LNCaP clone FGC (cell line): ENCODE measurements at places on chromosomes 7 and 10.
A peak's percentile ranks its signal among the peaks of the same experiment; 100 is the strongest.

DNA sequence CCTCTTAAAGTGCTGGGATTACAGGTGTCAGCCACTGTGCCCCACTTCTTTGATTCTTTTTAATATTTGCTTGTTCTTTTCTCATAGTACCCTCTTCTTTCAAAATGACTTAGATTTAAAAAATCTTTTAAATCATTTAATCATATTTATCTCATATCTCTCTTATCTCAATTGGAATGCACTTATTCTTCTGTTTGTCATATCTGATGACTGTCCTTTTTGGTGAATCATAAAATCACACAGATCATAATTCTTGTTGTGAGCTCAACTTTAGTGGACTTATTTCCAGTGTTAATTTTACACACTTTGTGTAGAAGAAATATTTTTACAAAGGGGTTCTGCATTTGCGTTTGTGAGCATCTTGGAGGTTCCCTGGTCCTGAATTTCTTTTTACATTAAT lies 220.3 kb upstream of the SLC26A5 start:
- DNase-seq = no peak

GRCh38 chr7:152341039-152341913 lies 94.5 kb downstream of the KMT2C start:
- DNase-seq = no peak

DNA sequence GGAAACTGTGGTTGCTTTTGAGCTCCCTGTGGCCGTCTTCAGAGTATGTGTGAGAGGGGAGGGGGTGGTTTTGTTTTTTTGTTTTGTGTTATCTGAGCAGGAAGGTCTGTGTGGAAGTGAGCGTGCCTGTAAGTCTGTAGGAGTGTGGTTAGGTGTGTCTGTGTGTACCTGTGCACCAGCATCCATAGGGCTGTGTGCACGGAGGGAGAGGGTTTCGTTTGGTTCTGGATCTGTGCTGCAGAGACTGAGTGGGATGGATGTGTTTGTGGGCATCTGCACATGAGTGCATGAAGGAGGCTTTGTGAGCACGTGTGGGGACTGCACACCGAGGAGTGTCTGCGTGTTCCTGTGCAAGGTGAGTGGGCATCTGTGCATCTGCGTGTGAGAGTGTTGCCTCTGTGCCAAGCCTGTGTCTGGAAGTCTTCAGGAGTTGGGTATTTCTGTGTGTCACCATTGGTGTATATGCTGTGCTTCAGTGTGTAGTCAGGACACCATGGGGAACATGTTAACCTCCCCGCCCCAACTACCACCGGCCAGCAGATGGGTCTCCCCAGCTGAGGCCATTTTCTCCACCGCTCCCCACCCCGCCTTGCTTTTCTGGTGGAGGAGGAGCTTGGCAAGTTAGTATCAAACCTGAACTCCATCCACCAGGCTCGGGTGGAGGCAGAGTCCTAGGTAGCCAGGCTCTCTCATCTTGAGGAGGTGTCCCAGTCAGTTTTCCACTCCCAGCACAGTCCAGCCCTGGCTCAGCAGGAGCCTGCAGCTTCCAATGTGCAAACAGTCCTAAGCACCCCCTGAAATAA lies 7.1 kb upstream of the TLX1 start:
- no peak for DNase-seq

DNA sequence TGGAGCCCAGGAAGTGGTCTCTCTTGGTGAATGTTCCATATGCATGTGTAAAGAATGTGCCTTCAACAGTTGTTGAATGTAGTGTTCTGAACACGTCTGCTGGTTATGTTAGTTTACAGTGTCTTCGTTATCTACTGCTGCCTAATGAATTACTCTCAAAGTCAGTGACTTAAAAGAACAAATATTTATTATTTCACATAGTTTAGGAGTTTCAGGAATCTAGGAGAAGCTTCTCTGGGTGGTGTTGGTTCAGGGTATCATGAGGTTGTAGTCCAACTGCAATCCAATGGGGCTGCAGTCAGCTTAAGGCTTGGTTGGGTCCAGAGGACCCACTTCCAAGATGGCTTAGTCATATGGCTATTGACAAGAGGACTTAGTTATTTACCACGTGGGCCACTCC lies 36.6 kb upstream of the IGFBP3 start:
- DNase-seq = no peak

- no peak for DNase-seq
Measured at GRCh38 chr10:122333037-122333436, 41.5 kb upstream of the PLEKHA1 start.

GRCh38 chr10:93417266-93417665 lies 64.9 kb downstream of the MYOF start:
- DNase-seq = no peak

GRCh38 chr7:8382004-8382730 lies 51.2 kb upstream of the NXPH1 start:
- DNase-seq = no peak

DNA sequence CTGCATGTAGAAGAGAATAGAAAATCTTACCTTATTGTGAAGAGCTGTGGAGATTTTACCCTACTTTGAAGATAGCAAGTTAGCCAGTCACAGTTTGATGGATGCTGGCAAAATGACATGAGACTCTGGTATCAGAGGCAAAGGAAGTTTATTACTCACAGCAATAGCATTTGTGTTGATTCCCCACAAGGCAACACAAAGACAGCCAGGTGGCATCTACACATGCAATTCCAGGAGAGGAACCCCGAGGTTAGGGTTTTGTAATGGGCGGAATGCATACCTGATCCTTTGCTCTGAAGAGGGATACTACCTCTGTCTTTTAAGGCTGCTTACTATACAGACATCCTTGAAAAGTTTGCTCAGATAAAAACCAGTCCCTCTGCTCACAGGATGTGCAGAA lies 59.5 kb downstream of the AHR start:
- no peak for DNase-seq

GRCh38 chr7:151608031-151608551 lies 88.4 kb upstream of the RHEB start:
- DNase-seq = no peak

- DNase-seq = no peak
Measured at GRCh38 chr7:108147031-108147563, 16.9 kb upstream of the LAMB4 start.

- DNase-seq = no peak
Measured at GRCh38 chr7:95220328-95220727, 104.0 kb downstream of the PON1 start.

DNA sequence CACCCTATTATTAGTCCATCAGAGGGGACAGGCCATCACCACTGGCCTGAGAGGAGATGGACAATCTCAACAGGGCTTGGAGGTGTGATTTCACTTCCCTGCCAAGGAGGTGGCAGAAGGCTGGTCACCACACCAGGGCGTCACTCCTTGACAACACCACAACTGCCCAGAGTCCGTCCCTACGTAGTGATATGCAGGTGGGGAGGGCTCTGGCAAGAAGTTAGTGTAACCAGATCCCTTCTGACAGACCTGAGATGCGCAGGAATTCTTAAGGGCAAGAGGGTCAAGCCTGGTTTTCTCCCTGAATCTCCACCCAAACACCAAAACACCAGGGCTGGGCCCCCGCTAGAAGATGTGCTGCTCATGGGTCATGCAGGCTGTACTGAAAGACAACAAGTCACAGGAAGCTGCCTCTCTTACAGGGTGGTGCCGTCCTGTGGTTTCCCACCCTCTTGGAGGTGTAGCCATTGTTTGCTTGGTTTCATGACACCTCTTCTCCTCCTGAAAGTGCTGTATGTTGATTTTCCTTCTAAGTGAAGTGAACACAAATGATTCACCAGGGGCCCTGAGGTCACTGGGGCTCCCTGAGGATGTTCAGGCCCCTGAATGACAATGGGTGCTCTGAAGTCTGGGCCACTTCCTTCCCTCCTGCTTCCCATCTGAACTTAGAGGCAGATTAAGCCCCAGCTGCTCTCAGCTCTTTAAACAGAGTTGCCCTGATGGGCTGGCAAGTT lies 27.1 kb downstream of the ATXN7L1 start:
- no peak for DNase-seq

- no peak for DNase-seq
Measured at GRCh38 chr7:46226860-46227259, 305.8 kb upstream of the IGFBP3 start.

- no peak for DNase-seq
Measured at GRCh38 chr7:36658335-36659171, 65.7 kb downstream of the AOAH start.

GRCh38 chr10:15744217-15744865 lies 24.6 kb upstream of the ITGA8 start:
- DNase-seq = no peak

DNA sequence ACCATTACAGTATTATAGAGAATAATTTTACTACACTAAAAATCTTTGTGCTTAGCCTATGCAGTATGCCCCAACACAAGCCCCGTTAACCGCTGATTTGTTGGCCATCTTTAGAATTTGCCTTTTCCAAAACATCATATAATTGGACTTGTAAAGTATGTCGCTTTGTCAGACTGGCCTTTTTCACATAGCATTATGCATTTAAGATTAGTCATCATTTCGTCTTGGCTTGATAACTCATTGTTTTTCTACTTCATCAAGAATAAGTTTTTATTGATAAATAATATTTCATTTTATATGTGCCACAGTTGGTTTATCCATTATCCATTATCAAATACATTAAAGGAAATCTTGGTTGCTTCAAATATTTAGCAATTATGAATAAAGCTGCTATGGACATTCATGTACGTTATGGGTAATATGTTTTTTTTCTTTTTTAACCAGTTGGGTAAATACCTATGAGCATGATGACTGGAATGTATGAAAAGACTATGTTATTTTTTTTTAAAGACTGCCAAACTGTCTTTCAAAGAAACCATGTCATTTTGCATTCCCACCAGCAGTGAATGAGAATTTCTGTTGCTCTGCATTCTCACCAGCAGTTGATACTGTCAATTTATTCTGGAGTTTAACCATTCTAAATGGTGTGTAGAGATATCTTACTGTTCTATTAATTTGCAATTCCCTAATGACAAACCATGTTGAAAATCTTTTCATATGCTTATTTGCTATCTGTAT lies 273.1 kb upstream of the KCND2 start:
- DNase-seq = no peak

DNA sequence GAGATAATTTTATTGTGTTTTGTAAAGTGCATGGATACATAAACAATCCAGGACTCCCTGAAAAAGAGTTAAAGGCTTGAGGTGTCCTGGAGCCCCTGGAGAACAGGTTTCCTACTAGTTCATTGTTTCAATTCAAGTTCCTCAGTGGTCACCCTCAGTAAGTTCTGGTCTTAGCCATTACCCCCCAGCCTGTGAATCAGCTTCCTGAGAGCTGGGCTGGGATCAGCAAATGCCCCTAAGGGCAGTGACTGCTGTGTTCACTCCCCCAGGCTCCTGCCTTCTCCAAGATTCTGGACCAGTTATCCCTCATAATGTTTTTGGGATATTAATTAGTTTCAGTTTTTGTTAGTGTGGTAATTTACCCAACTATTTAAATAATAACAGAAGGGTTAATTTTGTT lies 151.6 kb upstream of the PRSS58 start:
- DNase-seq = no peak

- DNase-seq = no peak
Measured at GRCh38 chr10:61963669-61964058, 62.2 kb downstream of the ARID5B start.

GRCh38 chr10:120514035-120514620 lies 57.1 kb downstream of the PLPP4 start:
- DNase-seq = peak; percentile 33

- DNase-seq = no peak
Measured at GRCh38 chr10:101843032-101844021, at the start of gene KCNIP2. Gene KCNIP2, minus strand, starts transcription at chr10:101843800. Its CDS starts 232 bp downstream, at chr10:101843568.

DNA sequence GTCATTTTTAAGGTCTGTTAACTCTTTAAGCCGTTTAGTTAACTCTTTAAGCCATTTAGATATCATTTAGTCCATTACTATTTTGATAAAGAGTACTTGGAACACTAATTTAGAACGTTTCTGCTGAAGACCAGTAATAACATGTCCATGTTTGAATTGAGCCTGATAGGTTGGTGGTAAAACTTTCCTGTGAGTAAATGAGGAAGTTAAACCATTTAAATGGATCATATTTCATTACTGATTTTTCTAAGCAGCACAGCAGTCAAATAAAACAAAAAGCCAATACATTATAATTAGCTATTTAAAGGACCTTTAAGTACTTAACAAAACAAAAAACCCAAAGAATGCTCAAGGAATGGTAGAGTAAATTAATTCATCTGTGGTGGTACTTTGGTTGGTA lies 29.4 kb downstream of the PHTF2 start:
- DNase-seq = no peak

- no peak for DNase-seq
Measured at GRCh38 chr7:129626896-129627295, 15.4 kb downstream of the NRF1 start.

DNA sequence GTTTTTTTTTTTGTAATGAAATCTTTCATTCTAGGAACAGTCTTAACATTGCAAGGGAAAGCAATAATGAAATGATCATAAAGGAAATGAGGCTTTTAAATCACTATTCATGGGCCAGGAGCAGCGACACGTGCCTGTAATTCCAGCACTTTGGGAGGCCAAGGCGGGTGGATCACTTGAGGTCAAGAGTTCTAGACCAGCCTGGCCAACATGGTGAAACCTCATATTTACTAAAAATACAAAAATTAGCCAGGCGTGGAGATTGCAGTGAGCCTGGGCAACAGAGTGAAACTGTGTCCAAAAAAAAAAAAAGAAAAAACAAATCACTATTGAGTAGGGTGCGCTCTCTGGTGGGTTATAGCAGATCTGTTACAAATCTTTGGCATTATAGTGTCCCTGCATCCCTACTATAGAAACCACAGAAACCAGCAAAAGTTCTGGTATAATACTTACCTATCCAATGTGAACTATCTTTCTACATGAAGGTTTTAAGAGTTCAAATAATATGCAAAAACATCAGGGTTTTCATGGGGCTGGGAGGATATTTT lies 72.1 kb downstream of the GLI3 start:
- DNase-seq = no peak

GRCh38 chr10:4213441-4213840 lies 428.4 kb upstream of the KLF6 start:
- no peak for DNase-seq

GRCh38 chr7:52017802-52018679 lies 701.4 kb upstream of the COBL start:
- no peak for DNase-seq

DNA sequence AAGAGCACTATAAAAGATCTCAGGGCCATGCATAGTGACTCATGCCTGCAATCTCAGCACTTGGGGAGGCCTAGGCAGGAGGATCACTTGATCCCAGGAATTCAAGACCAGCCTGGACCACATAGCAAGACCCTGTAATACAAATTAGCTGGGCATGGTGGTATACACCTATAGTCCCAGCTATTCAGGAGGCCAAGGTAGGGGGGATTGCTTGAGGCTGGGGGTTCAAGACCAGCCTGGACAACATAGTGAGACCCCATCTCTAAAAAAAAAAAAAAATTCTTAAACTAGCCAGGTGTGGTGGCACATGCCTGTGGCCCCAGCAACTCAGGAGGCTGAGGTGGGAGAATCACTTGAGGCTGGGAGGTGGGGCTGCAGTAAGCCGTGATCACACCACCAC lies 15.8 kb downstream of the STYXL1 start:
- DNase-seq = no peak

DNA sequence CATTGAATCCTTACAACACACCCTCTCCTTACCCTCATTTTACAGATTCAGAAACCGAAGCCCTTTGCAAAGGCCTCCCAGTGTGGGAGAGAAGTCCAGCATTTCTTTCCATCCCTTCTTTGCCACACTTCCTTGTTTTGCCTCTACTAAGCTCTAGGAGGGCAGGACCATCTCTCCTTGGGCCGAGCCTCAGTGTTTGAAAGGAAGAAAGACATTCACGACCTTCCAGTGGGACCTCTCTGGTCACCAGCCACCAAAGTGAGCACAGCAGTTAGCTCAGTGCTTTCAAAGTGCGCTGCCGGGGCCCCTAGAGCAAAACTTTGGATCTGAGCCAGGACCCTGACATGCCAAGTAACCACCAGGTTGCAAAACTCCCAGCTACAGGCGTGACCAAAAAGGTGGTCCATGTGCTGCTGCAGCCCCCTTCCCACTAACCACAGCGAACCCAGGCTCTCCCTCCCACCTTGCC lies 12.4 kb downstream of the CTBP2 start:
- no peak for DNase-seq
